HL-60 (cell line): ENCODE measurements at places on chromosomes 16 and 17.

DNA sequence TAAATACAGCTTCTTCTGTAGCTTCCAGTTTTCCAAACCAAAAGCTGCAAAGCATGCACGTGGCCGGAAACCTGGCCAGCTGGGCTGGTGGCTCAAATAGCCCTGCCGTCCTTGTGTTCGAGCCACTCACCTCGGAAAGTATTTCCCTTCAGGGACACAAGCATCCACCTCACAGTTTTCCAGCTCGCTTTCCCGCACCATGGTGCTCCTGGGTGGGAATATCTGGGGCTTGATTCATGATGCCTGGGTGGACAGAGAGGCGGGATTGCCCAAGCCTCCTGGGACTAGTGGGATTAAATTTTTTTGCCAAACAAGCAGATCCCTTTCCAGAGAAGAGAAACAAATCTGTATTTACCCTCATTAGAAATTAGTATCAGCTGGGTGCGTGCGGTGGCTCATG is 7.1 kb upstream of the MVD start:
- no peak for DNase-seq

- DNase-seq = no peak
These were observed 11.3 kb downstream of the RIPOR1 start for GRCh38 chr16:67539691-67540635.

- DNase-seq = no peak
These were observed 5.8 kb upstream of the HOXB9 start for GRCh38 chr17:48631693-48632578.

- DNase-seq = no peak
These were observed 7.9 kb upstream of the TMEM220 start for GRCh38 chr17:10737736-10738135.

GRCh38 chr17:6661464-6661848 is 9.9 kb downstream of the C17orf100 start:
- peak; percentile 11 for DNase-seq

- DNase-seq = no peak
These were observed 5.8 kb upstream of the RFFL start for GRCh38 chr17:35069311-35069710.

- DNase-seq = no peak
These were observed 233.2 kb downstream of the PMP22 start for GRCh38 chr17:15031975-15032374.

DNA sequence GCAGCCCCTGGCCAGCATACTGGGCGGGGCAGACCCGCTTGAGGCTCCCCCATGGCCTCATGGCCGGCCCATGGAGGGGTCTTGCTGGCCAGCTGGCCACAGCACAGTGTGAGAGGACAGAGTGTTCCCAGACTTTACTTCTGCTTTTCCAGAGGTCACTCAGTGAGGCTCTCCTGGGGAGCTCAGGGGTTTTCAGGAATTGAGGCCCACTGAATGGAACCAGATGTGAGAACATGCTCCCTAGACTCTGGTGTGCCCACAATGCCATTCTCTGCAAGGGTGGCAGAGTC is 21.2 kb downstream of the ATP6V0D1 start:
- no peak for DNase-seq

- DNase-seq = no peak
These were observed 1.5 kb upstream of the PRR29 start for GRCh38 chr17:63996430-63997182.

DNA sequence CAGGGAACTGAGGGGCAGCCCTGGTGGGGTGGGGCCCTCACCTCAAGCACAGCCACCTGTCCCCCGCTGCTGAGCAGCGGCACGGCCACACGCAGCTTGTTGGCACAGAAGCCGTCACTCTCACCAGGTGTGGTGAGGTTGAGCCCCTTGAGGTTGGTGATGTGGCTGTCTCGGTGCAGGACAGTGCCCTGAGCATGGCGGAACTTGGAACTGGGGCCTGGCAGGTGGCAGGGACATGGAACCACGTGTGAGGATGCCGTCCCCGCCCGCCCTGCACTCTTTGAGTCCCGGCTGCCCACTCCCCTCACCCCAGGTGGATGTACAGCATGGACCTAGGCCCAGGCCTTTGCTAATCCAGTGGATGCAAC is 9.7 kb upstream of the VASN start:
- no peak for DNase-seq

DNA sequence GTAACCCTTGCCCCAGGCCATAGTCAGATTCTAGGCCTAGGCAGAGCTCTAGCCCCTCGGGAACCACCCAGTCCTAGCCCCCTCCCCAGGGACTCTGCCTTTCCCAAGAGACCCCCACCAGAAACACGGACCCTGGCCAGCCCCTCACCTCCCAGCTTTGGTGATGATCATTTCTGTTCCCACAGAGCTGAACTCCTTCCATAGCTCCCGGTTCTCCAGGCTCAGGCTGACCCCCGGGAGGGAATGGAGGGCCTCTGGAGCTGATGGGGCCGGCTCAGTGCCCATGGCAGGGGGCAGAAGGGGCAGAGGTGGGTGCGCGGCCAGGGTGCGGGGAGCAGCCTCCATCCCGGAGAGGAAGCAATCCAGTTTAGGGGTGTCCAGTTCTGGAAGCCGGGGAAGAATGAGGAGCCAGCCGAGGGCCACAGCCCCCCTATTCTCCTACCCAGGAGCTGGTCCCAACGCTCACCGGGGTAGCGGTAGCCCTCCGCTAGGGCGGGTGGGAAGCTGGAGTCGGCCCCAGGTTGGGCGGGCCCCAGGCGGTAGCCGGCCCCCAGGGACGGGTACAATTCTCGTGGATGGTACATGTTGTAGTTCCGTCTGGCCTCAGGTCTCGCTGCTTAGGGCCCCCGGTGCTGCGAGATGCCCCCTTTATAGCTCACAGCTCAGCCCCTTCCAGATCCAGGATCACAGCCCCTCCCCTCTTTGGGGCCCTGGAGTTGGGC is 953 bp downstream of the TBX6 start:
- DNase-seq = no peak

GRCh38 chr16:19822533-19822932 is 62.1 kb downstream of the GPRC5B start:
- DNase-seq = no peak

DNA sequence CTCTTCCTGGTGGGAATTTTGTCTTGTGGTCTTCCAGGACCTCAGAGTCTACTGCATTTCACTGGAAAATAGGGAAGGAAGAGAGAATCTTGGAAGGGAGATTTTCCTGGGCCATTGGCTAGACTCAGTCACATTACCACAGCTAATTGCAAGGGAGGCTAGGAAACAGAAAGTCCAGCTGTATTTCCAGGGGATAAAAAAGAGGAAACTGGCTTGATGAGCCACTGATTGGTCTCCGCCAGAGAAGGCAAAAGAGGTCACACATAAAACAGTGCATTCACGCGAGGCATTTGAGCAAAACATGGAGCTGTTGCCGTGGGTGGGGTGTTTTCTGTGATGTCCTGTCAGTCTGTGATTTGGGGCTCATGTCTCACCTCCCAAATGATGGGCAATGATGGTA is 345.3 kb downstream of the FOXL1 start:
- DNase-seq = no peak

GRCh38 chr16:30787613-30788378 is 791 bp upstream of the ZNF629 start:
- no peak for DNase-seq

DNA sequence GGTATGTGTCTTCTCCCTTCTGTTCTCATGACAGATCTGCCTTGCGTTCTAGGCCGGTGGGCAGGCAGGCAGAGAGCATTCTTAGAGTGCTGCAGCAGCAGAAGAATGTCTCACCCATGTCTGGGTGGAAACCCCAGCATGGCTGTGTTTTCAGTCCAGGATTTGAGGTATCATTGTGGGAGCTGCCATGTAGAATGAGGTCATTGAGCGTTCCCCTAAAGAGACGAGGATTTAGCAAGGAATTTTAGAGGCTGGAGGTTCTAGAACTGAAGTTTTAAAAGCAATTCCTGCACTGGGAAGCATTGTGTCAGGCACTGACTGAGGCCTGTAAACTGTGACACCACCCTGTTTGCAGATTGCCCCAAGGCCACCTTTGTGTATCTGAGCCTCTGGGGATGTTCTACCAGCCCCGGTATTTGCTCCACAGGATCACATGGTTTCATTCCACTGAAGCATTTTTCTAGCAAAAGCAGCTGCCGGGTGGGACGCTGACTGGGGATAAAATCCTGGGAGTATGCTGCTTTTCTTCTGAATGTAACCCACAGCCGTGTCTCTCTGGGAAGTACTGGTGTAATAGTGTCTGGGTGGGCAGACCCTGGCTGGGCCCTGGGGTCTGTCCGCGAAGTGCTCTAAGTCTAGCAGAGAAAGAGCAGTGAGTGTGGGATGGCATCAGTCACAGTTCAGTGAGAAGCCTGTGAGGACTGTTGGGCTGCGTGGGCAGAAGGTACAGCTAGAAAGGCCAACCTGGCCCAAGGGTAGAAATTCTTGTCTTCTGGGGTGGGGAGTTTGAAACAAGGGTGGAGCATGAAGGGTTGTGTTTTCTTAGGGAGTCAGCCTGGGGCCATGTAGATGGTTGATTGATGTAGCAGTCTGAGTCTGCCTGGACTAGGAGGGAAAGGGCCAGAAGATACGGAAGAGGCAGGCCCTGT is 30.2 kb downstream of the PLCD3 start:
- no peak for DNase-seq

- no peak for DNase-seq
These were observed 126.0 kb downstream of the RAB11FIP4 start for GRCh38 chr17:31517524-31517923.

GRCh38 chr17:41959336-41960095 is 7.1 kb upstream of the CNP start:
- peak; percentile 63 for DNase-seq

- DNase-seq = no peak
These were observed 4.3 kb upstream of the CPSF4L start for GRCh38 chr17:73265646-73266640.

- no peak for DNase-seq
These were observed 240.9 kb downstream of the KIF2B start for GRCh38 chr17:54063639-54064038.

DNA sequence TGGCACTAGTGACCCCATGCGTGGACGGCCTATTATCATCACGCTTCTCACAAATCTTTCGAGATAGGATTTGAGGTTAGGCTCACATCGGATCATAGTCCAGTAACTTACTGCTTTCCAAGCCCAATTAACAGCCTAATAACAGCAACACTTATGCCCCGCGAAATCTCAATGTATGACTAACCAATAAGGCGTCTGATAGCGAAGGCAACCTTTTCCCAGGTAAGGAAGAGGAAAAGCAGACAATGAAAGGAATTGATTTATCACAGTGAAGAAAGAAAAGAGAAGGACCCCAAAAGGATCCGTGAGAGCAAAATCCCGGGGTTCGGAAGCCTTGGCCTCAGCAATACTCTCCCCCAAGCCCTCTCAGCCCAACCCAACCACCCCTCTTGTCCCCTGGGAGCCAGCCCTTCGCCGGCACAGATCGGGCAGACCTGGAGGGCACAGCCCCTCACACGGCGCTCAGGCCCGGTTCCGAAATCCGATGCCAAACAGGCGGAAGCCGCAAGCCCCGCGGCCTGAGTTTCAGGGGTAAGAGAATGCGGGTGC is 534 bp downstream of the GPATCH8 start:
- DNase-seq = no peak

GRCh38 chr16:17666293-17666692 is 195.5 kb upstream of the XYLT1 start:
- DNase-seq = no peak

DNA sequence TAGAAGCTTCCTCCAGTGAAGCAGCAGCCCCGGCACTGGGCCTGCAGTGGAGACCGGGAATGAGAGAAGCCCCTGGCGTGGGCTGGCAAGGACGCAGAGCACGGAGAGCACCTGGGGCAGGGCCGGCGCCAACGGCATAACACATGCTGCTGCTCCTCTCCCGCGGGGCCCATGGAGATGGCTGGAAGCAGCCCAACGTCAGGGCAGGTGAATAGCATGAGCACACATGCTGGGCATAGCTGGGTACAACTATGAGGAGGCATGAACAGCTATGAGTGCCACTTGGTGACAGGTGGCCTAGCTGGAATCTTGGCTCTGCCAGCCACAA is 46.4 kb downstream of the IRF8 start:
- DNase-seq = no peak

DNA sequence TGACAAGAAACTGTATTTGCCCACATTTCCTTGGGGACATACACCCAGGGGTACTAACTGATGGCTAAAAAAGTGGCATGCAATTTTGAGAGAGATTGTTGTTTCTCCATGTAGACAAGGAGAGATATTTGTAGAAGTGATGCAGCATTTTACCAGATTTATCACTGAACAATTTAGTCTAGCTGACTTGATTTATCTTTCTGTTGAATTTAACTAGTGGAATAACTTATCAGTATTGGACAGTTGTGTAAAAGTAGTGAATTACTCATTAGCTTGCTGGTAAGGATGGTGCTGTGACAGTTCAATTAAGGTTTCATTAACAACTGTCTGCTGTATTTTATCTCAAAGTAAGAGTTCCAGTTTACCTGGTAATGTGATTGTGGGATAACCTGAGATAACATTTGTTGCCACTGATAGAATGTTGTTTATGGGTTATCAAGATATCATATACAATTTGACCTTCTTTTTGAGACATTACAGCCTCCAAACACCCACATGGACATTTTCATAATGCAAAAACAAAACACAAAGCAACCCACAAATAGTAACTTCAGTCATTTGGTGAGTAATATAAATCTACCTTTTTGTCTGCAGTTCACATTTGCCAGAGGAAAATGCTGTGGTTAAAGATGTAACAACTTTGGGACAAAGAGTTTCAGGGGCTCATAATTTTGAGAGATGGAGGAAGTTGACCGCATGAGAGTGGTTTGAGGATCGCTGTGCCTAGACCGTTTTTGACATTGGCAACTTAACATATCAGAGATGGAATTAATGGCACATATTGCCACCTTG is 3.8 kb downstream of the NLK start:
- DNase-seq = no peak

DNA sequence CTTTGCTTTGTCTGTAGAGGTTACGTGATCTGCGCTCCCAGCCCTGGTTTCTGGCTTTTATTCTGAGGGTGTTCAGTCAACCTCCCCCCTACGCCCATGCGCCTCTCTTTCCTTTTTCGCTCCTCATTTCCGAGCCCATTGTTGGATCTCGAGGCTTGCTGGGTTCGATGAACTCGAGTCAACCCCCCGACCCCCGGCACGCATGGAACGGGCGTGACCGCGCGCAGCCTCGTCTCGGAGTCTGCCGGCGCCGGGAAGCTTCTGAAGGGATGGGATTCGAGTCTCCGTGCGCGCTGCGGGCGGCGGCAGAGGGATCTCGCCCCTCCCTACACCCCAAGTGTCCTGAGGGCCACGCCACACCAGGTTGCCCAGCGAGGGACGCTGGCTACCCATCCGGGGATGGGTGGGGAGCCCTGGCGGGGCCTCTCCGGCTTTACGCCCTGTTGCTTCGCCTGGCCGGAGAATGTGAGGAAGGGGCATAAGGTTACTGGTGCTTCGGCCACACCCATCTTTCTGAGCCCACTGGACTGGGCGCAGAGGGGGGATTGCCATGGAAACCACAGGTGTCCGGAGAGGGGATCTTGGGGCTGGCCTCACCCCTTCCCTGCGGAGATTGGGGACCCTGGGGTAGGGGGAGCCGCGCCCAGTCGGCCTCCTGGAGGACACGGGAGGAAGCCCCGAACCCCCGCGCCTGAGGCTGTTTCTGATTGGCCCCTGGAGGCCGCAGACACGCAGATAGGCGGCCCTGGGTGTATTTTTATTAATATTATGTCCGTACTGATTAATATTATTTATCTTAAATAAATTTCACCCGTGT is 1.8 kb downstream of the MAPT start:
- no peak for DNase-seq

- DNase-seq = no peak
These were observed 83.3 kb downstream of the GSG1L start for GRCh38 chr16:27980076-27980775.
